Nephron progenitor cell (in vitro differentiated cells): ENCODE measurements at places on chromosomes 2 and 18.

GRCh38 chr2:95278051-95278471 lies 3.8 kb downstream of the PROM2 start:
- H3K4me1 ChIP-seq: no peaks in the 10 kb centered on the region
- no peaks in the 10 kb centered on the region for H3K27me3 ChIP-seq
- H3K36me3 ChIP-seq: no peaks in the 10 kb centered on the region
- DNase-seq: no peak
- H3K27ac ChIP-seq: no peak overlapping the region
- H3K4me3 ChIP-seq: no peak overlapping the region

- no peak overlapping the region for H3K27ac ChIP-seq
- peaks cover 13% of the 10 kb centered on the region for H3K4me1 ChIP-seq
- no peaks in the 10 kb centered on the region for H3K36me3 ChIP-seq
- no peak for DNase-seq
These were observed 209.3 kb upstream of the NCKAP5 start for GRCh38 chr2:133777574-133777960.

DNA sequence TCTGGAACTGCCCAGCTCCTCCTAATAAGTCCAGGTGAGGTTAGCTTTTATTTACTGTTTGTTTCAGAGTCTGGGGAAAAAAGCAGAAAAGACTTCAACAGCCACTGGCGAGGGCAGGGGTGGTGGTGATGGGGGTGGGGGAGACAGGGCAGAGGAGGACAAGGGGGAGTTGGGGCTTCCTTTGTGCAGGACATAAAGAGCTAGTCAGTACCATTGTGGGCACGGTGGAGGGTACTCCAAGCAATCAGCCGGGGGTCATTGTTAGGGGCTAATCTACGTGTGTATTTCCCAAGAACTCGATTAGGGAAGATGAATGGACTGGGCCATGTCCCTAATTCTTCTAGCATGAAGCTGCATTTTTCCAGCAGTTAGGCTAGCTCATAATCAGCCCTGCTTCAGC lies 2.8 kb upstream of the RAX start:
- no peaks in the 10 kb centered on the region for H3K4me1 ChIP-seq
- no peak for DNase-seq
- no peak overlapping the region for H3K4me3 ChIP-seq
- H3K36me3 ChIP-seq: no peaks in the 10 kb centered on the region
- peaks cover 100% of the 10 kb centered on the region for H3K27me3 ChIP-seq
- no peak overlapping the region for H3K27ac ChIP-seq

- no peak overlapping the region for H3K4me3 ChIP-seq
- H3K27me3 ChIP-seq: no peaks in the 10 kb centered on the region
- H3K4me1 ChIP-seq: peaks cover 21% of the 10 kb centered on the region
- no peak overlapping the region for H3K27ac ChIP-seq
- no peak for DNase-seq
These were observed 186.3 kb upstream of the SMAD7 start for GRCh38 chr18:49137093-49137492.

DNA sequence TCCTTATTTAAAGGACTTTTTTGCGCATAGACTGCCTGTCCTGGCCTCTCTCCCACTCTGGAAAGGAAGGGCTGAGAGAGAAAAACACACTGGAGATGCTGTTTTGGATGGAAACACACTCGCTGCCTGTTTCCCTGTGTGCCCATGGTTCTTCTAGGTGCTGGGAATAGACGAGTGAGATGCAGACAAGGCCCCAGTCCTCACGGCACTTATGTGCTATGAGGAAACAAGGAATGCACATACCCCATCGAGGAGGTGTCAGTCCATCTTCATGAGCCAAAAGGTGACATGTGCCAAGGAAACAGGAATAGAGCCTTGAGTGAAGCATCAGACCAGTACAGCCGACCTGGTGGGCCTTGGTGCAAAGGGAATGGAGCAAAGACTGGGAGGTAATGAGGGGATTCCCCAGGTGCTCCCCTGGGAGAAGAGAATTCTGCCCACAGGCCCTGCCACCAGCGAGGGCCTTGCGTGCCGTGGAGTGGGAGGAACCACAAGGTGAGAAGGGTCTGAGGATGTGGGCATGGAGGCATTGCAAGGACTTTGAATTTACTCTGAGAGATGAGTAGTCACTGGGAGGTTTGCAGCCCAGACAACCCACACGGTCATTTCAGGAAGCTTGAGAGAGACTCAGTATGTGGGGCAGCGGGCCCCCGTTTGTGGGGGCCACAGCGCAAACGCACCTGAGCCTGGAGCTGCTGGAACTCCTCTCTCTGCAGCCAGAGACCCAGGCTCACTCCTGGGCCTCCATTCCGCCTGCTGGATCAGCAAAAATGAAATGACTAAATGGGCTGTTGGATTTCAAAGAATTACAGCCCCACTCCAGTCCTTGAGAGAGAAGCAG lies 197.5 kb upstream of the COPS8 start:
- no peak overlapping the region for H3K27ac ChIP-seq
- peaks cover 28% of the 10 kb centered on the region for H3K4me1 ChIP-seq
- no peak for DNase-seq
- H3K36me3 ChIP-seq: no peaks in the 10 kb centered on the region
- H3K4me3 ChIP-seq: no peak overlapping the region
- peaks cover 2% of the 10 kb centered on the region for H3K27me3 ChIP-seq

DNA sequence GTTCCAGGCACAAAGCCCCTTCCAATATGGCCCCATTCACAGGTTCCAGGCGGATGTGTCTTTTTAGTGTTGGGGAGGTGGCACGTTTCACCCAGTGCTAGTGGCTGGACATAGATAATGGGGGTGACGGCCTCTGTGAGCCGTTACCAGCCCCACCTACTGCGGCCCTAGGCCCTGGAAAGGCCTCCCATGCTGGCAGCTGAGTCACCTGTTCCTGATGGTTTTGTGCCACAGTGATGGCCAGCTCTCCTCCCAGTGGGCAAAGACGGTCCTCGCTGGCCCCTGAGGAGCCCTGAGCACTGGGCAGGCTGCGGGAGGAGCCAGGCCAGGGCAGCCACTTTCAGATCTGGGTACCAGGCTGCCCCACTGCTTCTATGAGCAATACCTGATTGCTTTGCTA lies 40.0 kb upstream of the GPC1 start:
- no peak overlapping the region for H3K27ac ChIP-seq
- H3K27me3 ChIP-seq: no peaks in the 10 kb centered on the region
- H3K36me3 ChIP-seq: no peaks in the 10 kb centered on the region
- H3K4me3 ChIP-seq: no peak overlapping the region
- no peak for DNase-seq
- peaks cover 17% of the 10 kb centered on the region for H3K4me1 ChIP-seq

- peaks cover 66% of the 10 kb centered on the region for H3K4me1 ChIP-seq
- H3K27ac ChIP-seq: no peak overlapping the region
- H3K36me3 ChIP-seq: no peaks in the 10 kb centered on the region
- H3K4me3 ChIP-seq: no peak overlapping the region
- DNase-seq: no peak
- H3K27me3 ChIP-seq: peaks cover 11% of the 10 kb centered on the region
These were observed 39.7 kb downstream of the HPCAL1 start for GRCh38 chr2:10342245-10342951.

GRCh38 chr2:11805024-11805423 lies 58.6 kb downstream of the LPIN1 start:
- peaks cover under 1% of the 10 kb centered on the region for H3K4me1 ChIP-seq
- H3K4me3 ChIP-seq: no peak overlapping the region
- H3K36me3 ChIP-seq: peaks cover 93% of the 10 kb centered on the region
- H3K27me3 ChIP-seq: no peaks in the 10 kb centered on the region
- H3K27ac ChIP-seq: no peak overlapping the region

DNA sequence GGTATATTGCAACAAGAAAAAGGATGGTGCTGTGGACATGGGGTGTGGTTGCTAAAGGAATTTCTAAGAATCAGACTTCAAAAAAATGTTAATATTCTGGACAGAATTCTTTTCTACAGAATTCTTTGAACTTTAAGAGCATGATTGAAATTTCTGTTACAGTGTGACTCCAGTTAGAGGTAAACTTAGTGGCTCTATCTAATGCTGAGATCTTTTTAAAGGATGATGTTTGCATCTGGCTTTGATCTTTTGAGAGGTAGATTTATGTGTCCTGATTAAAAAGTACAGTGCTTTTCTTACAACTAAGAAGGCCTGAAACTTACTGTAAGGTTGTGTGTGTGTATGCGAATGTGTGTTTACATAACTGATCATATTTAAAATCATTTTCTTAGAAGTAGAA lies 25.4 kb downstream of the NCK2 start:
- peaks cover 57% of the 10 kb centered on the region for H3K4me1 ChIP-seq
- no peak overlapping the region for H3K27ac ChIP-seq
- H3K36me3 ChIP-seq: peaks cover 39% of the 10 kb centered on the region
- no peak overlapping the region for H3K4me3 ChIP-seq

DNA sequence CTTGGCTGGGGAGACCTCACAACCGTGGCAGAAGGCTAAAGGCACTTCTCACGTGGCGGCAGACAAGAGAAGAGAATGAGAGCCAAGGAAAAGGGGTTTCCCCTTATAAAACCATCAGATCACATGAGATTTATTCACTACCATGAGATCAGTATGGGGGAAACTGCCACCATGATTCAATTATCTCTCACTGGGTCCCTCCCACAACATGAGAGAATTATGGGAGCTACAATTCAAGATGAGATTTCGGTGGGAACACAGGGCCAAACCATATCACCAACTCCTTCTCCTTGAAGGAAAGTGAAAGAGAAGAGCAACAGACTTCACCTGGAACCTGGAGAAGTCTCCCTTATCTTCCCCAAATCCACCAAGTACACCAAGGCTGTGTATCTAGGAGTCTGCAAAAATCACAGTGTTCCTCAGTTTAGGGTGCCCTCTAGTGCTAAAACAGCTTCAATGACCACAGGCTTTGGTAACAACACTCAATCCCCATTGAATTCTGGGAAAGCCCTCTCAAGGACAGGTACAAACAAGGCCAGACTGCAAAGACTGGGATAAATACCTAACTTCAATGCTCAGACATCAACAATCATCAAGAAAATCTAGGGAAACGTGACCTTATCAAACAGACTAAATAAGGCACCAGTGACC lies 148.8 kb upstream of the SRD5A2 start:
- peaks cover 6% of the 10 kb centered on the region for H3K27me3 ChIP-seq
- H3K4me3 ChIP-seq: no peak overlapping the region
- no peak for DNase-seq

- no peak overlapping the region for H3K27ac ChIP-seq
- no peaks in the 10 kb centered on the region for H3K4me1 ChIP-seq
- no peaks in the 10 kb centered on the region for H3K27me3 ChIP-seq
- peaks cover 62% of the 10 kb centered on the region for H3K36me3 ChIP-seq
These were observed 23.0 kb downstream of the MALT1 start for GRCh38 chr18:58694221-58694620.

GRCh38 chr2:188884046-188884445 lies 90.1 kb upstream of the COL3A1 start:
- H3K27me3 ChIP-seq: no peaks in the 10 kb centered on the region
- DNase-seq: no peak
- no peaks in the 10 kb centered on the region for H3K36me3 ChIP-seq
- H3K27ac ChIP-seq: no peak overlapping the region
- H3K4me1 ChIP-seq: peaks cover 4% of the 10 kb centered on the region
- H3K4me3 ChIP-seq: no peak overlapping the region

DNA sequence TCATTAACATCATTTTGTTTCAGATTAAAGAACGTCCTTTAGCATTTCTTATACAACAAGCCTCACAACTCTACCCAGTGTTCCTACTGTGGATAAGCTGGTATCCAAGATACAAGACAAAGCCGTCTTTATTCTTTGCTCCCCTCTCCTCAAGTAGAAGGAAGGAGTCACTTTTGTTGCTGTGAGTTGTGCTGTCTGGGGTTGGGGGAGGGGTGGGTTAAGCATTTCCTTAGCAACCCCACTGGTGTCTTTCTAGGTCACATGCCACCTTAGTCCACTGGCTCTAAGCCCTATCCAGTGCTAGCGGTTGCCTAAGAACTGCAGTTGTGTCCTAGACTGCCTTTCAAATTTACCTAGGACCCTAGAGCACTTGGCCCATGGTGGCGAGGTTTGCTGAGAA lies 155.6 kb upstream of the PIEZO2 start:
- DNase-seq: no peak
- no peak overlapping the region for H3K4me3 ChIP-seq
- no peak overlapping the region for H3K27ac ChIP-seq

DNA sequence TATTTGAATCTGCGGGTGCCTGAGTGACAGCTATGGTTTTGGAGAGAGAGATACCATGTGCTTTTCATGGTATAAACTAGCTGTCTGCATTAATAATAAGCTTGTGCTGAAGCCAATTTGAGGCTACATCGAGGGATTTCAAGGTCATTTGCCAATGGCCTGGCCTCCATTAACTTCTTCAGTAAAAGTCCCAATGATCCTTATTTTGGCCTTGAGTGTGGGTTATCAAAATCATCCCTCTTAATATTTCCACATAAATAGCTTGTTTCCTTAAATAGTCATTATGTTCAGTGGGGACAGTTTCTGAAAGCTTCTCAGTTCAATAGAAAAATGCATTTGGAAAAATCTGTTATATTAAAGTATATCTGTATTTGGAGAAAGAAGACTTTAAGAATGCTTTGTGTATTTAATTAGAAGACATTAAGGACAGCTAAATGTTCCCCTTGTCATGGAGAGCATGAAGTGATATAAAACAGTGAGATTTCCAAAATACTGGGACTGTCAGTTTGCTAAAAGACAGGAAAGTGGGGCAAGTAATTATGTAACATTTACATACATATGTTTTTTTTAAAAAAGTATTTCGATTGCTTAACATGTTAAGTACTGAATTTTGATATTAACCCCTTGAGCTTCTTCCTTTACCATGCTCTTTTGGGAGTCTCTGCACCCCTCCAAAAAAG lies 355.5 kb upstream of the ZEB2 start:
- no peak overlapping the region for H3K4me3 ChIP-seq
- peaks cover 4% of the 10 kb centered on the region for H3K27me3 ChIP-seq
- no peak overlapping the region for H3K27ac ChIP-seq
- H3K36me3 ChIP-seq: no peaks in the 10 kb centered on the region

DNA sequence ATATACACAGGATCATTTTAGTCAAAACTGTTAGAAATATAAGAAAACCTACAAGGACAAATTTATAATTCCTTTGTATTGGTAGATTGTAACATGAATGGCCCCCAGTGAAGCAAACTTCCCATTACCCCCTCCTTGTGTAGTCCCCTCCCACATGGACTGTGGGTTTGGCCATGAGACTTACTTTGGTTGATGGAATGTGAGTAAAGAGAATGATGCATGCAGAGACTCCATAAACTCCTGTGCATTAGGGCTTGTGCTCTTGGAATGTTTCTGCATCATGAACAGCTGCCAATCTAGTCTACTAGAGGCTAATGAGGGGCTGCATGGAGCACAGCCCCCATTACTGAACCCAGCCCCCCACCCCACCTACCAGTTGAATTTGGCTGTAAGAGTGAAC lies 8.3 kb upstream of the TGFA start:
- H3K36me3 ChIP-seq: no peaks in the 10 kb centered on the region
- no peak overlapping the region for H3K4me3 ChIP-seq
- no peak overlapping the region for H3K27ac ChIP-seq
- peaks cover 4% of the 10 kb centered on the region for H3K27me3 ChIP-seq
